T-helper 2 cell treated with Interferon-gamma antibody and Interleukin-4, amounts not matched to agents 5 μg/mL and 100 μg/mL, for 36 hours (primary cell): ENCODE measurements at places on chromosomes 5 and 9.

- DNase-seq = no peak
Measured at GRCh38 chr5:145975361-145976066, 39.1 kb downstream of the SH3RF2 start.

GRCh38 chr5:158267228-158267627 lies 408.3 kb upstream of the CLINT1 start:
- no peak for DNase-seq

- no peak for DNase-seq
Measured at GRCh38 chr9:26863074-26863473, 29.5 kb downstream of the CAAP1 start.

GRCh38 chr9:89541798-89542197 lies 43.9 kb upstream of the SEMA4D start:
- DNase-seq = no peak

- no peak for DNase-seq
Measured at GRCh38 chr9:89878687-89879086, 273.9 kb downstream of the GADD45G start.

- no peak for DNase-seq
Measured at GRCh38 chr5:40552981-40553380, 126.7 kb upstream of the PTGER4 start.

GRCh38 chr9:69385581-69386033 lies 60.6 kb downstream of the ENTREP1 start:
- no peak for DNase-seq

GRCh38 chr9:133341369-133342068 lies 5.5 kb upstream of the SURF6 start:
- DNase-seq = no peak

DNA sequence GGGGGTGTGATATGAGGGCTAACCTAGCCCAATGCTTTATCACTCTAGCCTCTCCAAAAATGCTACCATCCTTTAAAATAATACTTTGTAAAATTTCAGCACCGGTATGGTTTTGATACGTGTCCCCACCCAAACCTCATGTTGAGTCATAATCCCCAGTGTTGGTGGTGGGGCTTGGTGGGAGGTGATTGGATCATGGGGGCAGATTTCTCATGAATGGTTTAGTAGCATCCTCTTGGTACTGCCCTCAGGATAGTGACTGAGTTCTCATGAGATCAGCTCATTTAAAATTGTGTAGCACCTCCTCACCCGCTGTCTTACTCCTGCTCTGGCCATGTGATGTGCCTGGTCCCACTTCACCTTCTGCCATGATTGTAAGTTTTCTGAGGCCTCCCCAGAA lies 35.0 kb upstream of the ANKH start:
- DNase-seq = no peak

GRCh38 chr5:142013734-142014521 lies 1.1 kb upstream of the GNPDA1 start:
- no peak for DNase-seq

DNA sequence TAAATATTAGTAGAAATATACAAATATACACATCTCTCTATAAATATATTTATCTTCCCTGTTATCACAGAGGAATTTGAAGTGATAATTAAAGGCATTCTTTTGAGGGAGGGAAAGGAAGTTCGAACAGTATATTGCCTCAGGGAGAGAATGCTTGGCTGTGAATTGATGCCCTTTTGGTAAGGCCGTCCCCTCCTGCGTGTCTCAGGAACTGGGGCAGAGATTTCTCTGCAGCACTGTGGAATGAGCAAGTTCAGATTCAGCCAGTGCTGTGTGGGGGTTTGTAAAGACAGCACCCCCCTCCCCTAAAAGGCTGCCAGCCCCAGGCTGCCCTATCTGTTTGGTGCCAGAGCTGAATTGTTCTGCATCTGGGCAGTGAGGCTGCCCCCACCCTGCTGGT lies 42.0 kb downstream of the UBE2QL1 start:
- no peak for DNase-seq

DNA sequence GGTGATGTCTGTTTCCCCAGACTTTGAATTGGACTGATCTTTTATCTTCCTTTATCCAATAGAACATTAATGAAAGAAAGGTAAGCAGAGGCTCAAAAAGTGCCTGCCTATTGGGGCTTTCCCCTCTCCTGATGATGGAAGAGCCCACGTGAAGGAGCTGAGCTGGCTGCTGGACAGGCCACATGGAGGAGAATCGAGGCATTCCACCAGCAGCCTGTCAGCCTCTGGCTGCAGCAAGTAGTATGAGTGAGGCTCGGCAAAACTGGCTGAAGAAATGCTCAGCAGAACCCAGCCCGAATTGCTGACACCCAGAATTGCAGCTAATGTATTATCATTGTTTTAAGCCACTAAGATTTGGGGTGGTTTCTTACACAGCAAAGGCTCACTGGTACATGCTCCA lies 66.5 kb upstream of the STC2 start:
- no peak for DNase-seq

GRCh38 chr5:139517683-139518564 lies 35.4 kb upstream of the STING1 start:
- peak; percentile 90 for DNase-seq

DNA sequence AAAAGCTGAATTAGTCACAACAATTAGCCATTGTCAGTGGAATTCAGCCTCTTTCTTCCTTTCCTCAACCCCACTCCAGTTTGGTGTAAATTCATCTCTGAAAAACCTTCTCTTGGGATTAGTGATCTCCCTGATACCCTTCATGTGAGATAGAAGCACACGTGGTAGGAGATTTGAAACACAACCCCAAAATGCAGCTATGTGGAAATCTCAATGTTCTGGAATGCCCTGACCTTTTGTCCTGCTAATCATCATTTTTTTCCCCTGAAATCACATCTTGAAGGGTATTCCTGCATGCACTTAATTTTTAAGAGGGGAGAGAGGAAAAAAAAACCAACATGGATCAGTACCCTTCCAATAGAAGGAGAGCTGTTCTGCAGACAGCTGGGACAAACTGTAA lies 612.6 kb downstream of the EBF1 start:
- no peak for DNase-seq
